ENCODE measurements at places on chromosomes 6 and 20.

GRCh38 chr6:13425270-13425873 lies 62.0 kb downstream of the GFOD1 start:
- DNase-seq, result no peak

DNA sequence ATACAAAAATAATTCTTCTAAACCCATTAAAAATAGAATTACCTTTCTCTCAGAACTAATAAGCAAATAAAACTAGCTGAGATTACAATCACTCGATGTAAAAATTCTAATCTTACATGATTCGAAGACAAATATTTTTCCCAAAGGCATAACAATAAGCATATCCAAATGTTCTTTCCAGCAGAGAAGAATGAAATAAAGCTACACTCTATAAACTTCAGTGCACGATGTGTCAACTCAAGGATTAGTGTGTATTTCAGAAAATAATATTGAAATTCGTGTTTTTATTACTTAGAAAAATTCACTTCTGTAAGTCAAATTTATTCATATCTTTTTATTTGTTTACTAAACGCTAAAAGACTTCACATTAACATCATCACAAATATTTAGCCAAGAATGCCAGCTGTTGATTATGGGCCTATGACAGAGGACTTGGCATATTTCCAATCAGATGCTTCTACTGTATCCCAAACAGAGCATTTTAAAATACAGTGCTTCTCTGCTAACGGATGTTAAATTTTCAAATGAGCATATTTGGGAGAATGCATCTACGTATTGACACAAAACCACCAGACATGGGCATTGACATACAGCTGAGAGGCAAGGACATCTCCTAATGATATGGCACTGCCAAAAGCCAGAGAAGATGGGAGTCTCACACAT lies 54.7 kb upstream of the PDE7B start:
- DNase-seq, result no peak

DNA sequence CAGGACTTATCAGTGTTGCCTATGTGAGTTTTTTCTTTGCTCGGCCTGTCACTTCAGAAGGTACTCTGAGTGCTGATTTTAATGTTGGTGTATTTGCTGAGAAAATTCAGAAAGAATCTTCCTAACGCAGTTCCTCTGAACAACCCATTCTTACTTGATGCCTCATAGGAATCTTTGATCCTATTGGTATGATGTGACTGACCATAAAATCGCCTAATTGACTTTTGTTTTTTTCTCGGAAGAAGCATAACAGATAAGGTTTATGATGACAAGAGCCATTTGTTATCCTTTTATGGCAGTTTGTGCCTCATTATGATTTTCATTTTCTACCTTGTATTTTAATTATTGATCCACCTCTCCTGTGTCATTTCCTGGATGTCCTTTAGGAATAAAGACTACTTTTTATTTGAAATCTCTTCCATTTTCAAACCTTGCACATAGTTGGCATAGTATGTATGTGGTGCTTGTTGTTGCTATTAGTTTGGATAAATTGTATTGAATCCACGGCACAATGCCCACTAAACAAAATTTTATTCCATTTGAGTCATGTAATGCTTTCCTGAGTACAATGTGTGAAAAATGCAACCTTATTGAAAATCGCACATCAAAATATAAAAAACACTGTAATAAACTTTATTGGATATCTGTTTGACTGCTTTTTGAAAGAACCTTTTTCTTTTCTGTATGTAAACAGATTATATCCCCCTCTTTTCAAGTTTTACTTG lies 37.3 kb downstream of the LRRC1 start:
- DNase-seq, result no peak

DNA sequence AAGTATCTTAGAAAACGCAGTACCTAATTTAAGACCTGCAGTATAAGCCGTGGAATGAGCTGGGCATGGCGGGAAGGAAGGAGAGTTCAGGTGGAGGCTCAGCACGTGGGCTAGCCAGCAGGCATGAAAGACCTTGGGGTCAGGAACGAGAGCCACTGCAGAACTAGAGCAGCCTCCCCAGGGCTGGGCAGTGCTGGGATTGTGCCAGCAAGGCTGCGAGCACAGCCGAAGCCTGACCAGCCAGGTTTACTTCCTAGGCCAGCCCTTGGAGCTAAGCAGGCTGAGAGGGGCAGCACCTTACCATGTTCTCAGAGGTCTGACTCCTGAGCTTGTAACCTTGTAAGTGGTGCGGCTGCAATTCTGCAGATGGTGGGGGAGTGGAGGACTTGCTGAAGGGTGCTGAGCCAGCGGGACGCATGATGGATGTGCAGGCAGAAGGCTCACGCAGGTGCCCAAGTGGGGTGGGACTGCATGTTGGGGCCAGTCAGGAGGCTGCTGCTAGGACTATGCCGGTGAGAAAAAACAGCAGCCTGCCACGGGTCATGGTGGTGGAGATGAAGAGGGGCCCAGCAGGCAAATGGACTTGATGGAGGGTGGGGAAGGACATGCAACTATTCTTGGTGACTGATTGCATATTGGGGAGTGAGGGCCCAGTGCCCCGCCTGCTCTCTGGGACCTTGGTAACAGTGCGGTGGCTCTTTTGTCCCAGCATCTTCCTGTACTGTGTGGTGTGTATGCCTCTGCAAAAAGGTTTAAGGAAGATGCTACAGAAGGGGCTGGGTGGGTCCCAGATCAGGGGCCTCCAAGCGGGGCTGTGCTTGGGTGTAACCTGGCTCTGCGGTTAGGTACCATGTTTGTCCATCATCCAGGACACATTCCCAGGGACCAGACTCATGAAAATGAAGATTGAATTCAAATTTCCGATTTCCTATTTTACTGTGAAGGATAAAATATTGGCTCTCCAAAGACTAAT lies 37.6 kb upstream of the IRF4 start:
- no peak for DNase-seq

GRCh38 chr20:8860011-8860495 lies 208.8 kb upstream of the PLCB4 start:
- DNase-seq, result peak; percentile 96

GRCh38 chr6:80357674-80358073 lies 251.2 kb downstream of the BCKDHB start:
- DNase-seq, result no peak

- DNase-seq, result no peak
Measured at GRCh38 chr20:44651434-44651683, 140 bp downstream of the ADA start.

GRCh38 chr6:144585217-144585814 lies 300.2 kb downstream of the UTRN start:
- DNase-seq, result peak; percentile 52

GRCh38 chr6:101402622-101403031 lies 9.1 kb downstream of the GRIK2 start:
- no peak for DNase-seq

DNA sequence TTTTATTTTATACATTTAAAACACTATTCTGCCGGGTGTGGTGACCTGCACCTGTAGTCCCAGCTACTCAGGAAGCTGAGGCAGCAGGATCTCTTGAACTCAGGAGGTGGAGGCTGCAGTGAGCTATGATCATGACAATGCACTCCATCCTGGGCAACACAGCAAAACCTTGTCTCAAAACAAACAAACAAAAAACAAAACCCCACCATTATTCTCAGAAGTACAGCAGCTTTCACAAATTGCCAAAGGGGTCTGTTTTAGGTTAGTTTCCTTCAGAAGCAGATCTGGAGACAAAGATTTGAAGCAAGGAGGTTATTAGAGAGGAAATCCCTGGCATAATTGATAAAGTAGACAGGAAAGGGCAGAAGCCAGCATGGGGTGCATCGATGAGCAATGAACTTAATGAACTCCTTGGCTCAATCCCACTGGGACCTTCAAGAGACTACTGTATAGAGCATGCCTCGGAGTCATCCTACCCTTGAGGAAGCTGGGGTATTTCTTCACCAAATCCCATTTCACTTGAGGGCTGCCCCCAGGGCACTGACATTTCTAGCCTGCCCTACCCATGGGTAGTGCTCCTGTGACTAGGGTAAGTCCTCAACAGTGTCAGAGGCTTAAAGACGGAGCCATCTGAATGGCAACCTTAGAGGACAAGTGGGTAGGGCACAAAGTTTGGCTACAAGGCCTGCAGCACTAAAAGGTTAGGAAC lies 43.2 kb upstream of the DDR1 start:
- no peak for DNase-seq

DNA sequence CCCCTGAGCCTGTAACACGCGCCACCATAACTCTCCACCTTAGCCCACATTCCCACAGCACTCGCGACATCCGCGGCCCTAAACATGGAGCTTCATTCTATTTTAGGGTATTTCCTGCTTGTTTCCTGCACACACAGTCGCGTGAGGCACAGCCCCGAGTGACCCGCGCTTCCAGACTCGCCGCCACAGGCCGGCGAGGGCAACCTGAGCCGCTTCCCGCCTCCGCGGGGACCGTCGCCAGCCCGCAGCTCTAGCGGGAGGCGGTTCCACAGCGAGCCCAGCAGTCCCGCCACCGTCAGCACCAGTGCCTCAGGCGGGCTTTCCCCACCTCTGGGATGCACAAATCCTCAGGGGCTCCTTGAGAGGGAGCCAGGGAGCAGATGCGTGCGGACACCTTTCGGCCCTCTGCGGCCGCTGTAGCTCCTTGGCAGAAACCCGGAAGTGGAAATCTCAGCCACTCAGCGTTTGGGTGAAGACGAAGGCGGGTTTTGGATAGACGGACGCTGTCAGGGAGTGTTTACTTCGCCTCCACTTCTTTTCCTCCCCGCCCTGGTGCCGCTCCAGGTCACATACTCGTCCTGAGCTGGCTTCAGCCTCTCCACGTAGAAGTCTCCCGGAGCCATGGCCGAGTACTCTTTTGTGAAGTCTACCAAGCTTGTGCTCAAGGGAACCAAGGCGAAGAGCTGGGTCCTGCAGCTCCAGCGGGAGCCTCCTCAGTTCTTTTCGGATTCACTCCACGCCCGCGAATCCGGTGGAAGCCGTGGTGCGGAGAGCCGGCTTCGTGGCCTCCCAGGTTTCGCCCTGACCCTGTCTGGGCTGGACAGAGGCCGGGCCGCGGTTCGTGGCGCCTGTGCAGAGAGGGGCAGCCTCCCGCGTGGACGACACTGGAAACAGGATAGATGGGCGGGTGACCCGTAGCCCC lies 2177.4 kb upstream of the DEFB115 start:
- DNase-seq, result peak; percentile 72

- DNase-seq, result no peak
Measured at GRCh38 chr6:89045576-89045975, 35.0 kb upstream of the PNRC1 start.

DNA sequence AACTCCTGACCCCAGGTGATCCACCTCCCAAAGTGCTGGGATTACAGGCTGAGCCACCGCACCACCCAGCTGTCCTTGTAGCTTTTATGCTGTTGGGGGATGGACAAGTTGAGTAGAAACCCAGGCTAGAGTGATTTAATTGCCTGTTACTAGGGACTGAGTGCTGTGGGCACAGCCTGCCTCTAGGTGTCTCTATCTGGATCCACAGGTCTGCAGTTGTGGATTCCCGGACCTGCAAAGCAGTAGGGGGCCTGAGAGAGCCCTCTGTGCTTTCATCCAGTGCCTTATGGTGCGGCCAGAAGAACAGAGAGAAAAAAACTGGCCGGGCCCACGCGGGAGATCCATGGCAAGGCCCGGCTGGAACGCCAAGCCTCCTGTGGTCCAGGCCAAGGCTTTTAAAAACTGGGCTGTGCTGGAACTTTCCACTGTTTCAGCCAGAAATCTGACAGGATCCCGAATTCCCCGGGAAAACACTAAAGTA lies 5.2 kb downstream of the SIRPA start:
- peak; percentile 80 for DNase-seq

- no peak for DNase-seq
Measured at GRCh38 chr6:170034294-170034693, 256.6 kb downstream of the DLL1 start.

DNA sequence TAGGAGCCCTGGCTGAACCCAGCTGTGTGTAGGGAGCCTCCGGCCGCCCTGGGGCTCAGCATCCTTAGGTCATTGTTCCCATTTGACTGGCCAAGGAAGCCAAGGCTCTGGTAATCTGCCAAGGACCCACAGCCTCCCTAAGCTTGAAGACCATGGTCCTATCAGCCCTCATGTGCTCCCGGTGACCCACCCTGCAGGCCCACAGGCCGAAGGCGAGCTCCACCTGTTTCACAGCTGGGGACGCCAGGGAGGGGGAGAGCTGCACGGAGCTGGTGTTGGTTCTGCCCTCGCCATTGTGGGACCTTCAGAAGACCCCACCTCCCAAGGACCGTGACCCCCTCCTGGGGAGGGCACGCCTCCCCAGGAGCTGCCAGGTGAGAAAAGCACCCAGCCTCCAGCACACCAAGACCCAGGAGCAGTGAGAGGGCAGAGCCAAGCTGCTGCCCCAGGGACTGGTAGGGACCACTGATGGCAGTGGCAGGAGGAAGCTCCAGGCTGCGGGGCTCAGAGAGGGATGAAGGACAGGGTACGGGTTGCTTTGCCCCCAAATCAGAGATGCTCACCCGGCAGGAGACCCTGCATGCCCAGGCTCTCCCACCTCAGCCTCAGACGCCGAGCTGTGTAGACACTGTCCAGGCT lies 30.7 kb upstream of the MRGBP start:
- DNase-seq, result no peak

DNA sequence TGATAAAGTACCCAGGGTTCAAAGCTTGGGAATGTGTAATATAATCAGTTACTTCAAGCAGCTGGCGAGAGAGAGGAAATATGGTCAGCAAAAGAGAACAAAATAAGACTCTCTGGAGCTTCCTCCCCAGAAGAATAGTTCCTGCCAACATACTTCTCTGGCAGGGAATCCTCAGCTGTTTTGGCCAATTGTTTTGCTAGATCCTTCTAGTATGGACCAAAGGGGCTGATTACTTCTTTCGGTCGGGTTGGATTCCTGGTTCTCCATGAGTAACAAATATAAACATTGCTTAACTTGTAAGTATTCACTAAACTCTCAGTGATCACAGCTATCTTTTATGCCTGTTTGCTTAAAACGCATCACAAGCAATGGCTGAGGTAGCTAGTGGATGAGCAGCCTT lies 31.4 kb upstream of the FBXO9 start:
- peak; percentile 48 for DNase-seq

DNA sequence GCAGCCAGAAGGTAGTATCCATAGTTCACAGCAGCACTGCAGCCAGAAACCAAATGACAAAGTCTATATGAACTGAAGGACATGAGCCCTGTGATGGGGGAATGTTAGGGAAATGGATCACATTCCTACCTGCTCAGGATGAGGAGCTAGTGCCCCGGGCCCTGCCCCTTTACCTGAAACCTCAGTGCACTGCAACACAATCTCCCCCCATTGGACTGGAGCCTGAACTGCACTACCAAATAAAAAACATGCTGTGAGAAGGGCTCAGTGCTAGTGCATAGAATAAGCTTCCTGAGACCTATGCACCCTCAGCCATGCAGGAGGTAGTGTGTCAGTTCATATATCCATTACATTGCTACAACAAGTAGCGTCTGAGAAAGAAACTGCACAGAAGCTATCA lies 477.8 kb downstream of the HACE1 start:
- no peak for DNase-seq

- DNase-seq, result no peak
Measured at GRCh38 chr6:119497988-119498727, 148.6 kb upstream of the MAN1A1 start.

GRCh38 chr20:40646361-40646760 lies 42.7 kb downstream of the MAFB start:
- peak; percentile 10 for DNase-seq

GRCh38 chr20:41047975-41048305 lies 19.3 kb downstream of the TOP1 start:
- DNase-seq, result peak; percentile 46
